ENCODE measurements at places on chromosomes 5 and 9. TPM values are rescaled to one million over a fixed set of nuclear protein-coding genes. Genes with fewer than 3 reads are reported as not detected.
A peak's percentile ranks its signal among the peaks of the same experiment; 100 is the strongest.

Gene GABRP
- total RNA-seq: 8.6 TPM

DNA sequence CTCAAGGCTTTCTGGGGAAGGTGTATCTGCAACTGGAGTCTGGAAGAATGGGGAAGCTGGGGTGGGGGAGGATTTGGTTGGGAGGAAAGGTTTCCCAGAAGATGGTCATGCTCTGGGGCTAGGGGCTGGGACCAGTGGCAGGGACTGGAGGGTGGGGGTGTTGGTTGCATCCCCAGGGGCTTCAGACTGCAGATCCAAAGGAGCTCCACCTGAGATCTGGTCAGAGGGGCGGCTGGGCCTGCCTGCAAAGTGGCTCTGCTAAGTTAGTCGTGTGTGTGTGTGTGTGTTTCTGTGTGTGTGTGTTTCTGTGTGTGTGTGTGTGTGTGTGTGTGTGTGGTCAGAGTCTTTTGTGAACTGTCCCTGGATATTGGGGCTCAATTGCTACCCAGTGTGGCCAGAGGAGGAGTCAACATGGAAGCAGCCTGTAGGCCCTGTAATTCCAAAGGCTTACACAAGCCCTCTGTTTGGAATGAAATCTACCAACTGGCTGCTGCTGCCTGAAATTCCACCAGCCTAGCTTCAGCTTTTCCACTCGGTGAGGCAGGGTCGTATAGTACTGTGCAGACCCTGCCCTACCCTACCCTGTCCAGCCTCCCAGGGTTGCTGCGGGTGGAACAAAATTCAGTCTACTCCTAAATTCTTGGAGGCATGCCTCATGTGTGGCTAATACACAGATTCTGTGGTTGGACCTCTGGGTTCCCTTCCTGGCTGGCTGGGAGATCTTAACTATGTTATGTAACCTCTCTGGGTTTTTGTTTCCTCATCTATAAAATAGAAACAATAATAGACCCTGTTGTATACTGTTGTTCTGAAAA is 12.5 kb upstream of the SYNPO start:
- H3K27ac ChIP-seq: peak overlapping the region; percentile 94
- no peak overlapping the region for H3K4me3 ChIP-seq
- no peaks in the 10 kb centered on the region for H3K27me3 ChIP-seq
- H3K36me3 ChIP-seq: no peaks in the 10 kb centered on the region

DNA sequence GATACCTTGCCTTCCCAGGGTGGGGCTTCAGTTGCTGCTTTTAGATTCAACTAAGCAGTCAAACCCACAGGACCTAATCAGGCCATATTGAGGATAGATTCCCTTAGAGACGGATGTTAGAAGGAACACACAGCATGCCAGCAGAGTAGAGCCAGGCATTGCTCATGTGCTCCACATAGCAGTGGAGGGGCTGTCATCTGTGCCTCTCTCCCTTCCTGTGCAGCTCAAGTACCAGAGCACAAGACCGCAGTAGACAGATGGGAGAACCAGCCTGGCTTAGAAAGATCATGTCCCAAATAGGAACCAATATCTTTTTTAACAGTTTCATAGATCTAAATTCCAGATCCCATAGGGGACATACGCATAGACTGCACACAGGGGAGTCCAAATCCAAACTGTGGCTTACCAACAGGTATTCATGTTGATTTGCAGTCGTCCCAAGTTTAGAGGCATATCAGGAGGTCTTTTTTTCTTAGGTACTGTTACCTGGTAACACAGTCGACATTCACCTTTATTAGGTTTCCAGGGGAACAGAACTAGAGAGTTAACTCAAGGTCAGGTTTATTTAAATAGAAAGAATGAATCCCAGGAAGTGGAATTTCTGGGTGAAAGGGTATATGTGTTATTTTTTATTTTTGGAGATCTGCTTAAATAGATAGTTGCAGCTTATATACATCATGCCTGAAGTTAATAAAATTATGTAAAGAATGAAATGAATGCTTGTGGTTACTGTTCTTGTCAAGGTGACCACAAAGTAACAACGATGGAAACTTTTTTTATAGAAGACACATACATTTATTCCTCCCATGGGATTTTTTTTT is 43.5 kb upstream of the PCAT7 start:
- H3K4me3 ChIP-seq: no peak overlapping the region
- H3K36me3 ChIP-seq: no peaks in the 10 kb centered on the region

GRCh38 chr5:68290260-68290674 is 74.7 kb downstream of the PIK3R1 start:
- H3K4me1 ChIP-seq: peaks cover 64% of the 10 kb centered on the region
- H3K27ac ChIP-seq: no peak overlapping the region
- peak; percentile 45 for DNase-seq
- peaks cover 10% of the 10 kb centered on the region for H3K36me3 ChIP-seq
- H3K4me3 ChIP-seq: no peak overlapping the region
- no peaks in the 10 kb centered on the region for H3K27me3 ChIP-seq

- H3K27ac ChIP-seq: no peak overlapping the region
- no peaks in the 10 kb centered on the region for H3K4me1 ChIP-seq
- H3K36me3 ChIP-seq: no peaks in the 10 kb centered on the region
- DNase-seq: no peak
- no peaks in the 10 kb centered on the region for H3K27me3 ChIP-seq
Observed at GRCh38 chr5:175235251-175235960, 208.6 kb downstream of the DRD1 start.

Gene SV2C
- total RNA-seq: 0.52 TPM

GRCh38 chr5:152089644-152090043 is 165.0 kb upstream of the GLRA1 start:
- no peak overlapping the region for H3K4me3 ChIP-seq
- no peaks in the 10 kb centered on the region for H3K4me1 ChIP-seq
- no peaks in the 10 kb centered on the region for H3K36me3 ChIP-seq
- DNase-seq: no peak

GRCh38 chr5:147853372-147853987 is 22.0 kb upstream of the SPINK1 start:
- H3K36me3 ChIP-seq: no peaks in the 10 kb centered on the region
- H3K4me1 ChIP-seq: peaks cover 9% of the 10 kb centered on the region
- no peak for DNase-seq
- H3K27ac ChIP-seq: no peak overlapping the region
- H3K27me3 ChIP-seq: no peaks in the 10 kb centered on the region

Gene HRH2
- 0.78 TPM for total RNA-seq

DNA sequence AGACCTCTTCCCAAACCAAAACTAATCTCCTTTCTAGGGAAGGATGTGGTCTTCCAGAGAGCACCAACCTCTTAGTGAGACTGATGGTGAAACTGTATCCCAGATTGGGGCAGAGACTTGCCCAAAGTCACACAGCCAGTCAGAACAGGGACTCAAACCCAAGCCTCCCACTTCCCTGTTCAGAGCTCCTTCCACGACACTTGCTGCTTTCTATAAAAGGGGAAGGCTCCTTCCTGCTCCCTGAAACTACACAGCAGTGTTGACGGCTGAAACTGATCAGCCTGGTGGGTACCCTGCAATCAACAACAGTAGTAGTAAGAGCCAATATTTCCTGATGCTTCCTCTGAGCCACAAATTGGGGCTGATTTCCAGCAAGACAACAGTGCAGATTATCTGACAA is 1.5 kb downstream of the TOR2A start:
- DNase-seq: no peak
- no peaks in the 10 kb centered on the region for H3K36me3 ChIP-seq
- H3K4me3 ChIP-seq: no peak overlapping the region
- H3K4me1 ChIP-seq: peaks cover 7% of the 10 kb centered on the region
